Left ventricle myocardium superior (tissue), 1 donor: ENCODE measurements at places on chromosomes 3 and 15.

DNA sequence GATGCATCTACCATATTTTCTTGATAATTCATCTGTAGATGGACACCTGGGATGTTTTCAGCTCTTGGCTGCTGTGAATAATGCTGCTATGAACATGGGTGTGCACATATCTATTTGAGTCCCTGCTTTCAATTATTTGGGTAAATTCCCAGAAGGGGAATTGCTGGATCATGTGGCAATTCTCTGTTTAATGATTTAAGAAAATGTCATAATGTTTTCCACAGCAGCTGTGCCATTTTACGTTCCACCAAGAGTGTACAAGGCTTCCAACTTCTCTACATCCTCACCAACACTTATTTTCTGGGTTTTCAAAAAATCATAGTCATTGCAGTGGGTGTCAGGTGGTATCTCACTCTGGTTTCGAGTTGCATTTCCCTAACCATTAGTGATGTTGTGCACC, 64.4 kb downstream of the NSMCE3 start:
- no peak for DNase-seq

DNA sequence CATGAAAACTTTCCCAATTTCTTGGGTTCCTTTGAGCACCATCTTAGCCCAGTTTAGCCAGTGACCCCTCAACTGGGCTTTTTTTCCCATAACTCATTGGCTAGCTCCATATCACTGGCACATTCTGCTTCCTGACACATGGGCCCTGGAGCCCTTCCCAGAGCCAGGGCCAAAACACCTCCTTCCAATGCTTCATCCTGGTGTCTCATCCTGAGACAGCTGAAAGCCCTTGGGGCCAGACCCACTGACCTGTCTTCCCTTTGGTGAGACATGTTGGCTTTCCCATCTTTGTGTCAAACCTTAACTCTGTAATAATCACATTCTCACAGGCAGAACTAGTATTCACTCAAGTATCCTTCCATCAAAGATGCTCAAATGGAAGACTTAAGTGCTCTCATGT, 82.6 kb upstream of the SMAD3 start:
- no peak for DNase-seq

DNA sequence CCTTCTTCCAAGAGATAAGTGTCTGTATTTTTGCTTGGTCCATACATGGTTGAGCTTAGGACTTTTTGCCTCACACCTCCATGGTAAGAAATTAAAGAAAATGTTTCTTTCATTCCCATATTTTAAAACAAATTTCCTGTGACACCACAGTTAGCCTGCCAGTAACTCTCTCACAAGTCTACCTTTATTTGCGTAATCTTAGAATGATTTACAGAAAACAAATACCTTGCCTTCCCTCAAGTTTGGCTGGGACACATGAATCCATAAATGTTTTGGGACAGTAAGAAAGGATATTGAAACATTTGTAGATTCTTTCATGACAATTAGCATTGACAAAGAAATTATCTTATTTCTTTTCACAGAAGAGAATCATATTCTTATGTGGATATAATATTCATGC, 3.8 kb upstream of the ARL14 start:
- DNase-seq = no peak

GRCh38 chr15:99099661-99100060, 5.2 kb upstream of the SYNM start:
- DNase-seq = no peak
